ENCODE measurements at places on chromosomes 1 and 21. TPM values are rescaled to one million over a fixed set of nuclear protein-coding genes. Genes with fewer than 3 reads are reported as not detected.

IKBKE gene
- total RNA-seq = 12.1 TPM

B4GALT3 gene
- 38.0 TPM for total RNA-seq

DNA sequence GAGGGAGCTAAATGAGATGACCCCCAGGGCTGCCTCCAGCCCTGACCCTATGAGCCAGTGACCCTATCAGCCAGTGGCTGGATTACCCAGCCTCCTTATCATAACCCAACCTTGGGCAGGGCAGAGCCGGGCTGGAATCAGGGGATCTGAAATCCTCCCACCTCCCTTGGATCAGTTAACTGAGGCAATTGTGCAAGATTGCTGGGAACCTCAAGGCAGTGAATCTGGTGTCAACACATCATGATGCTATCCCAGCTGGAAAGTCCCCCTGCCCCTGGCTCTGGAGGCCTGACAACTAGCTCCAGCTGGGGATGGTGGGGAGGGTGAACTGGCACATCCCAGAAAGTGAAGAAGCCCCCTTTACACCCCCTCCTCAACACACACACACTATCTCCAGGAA lies 6.4 kb upstream of the TSPAN1 start:
- no peak for DNase-seq

DNA sequence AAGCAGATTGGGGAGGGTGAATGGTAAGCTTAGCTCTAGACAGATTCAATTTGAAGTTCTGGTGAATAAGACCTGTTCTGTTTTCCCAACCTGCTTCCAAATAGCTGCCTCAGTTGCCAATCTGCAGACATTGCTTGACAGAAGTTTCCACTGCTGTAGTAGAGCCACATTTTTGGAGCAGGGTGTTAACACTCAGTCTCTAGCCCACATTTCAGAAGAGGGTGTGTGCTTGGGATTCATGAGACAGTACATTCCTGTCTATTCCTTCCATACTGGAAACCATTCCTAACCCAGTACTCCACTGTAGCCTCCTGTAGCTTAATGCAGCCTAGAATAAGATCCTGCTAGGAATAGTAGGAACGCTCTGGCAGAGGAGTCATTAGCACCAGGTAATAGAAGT lies 450.5 kb downstream of the NUF2 start:
- DNase-seq = no peak

- DNase-seq = peak; percentile 98
Observed at GRCh38 chr1:43834280-43835081, 99.1 kb upstream of the ARTN start.

Measured in H4 (cell line).